CD4-positive, alpha-beta memory T cell (primary cell): ENCODE measurements at places on chromosomes 5 and 9.

GRCh38 chr9:113734826-113735225 is 141.3 kb upstream of the ZNF618 start:
- DNase-seq: no peak

DNA sequence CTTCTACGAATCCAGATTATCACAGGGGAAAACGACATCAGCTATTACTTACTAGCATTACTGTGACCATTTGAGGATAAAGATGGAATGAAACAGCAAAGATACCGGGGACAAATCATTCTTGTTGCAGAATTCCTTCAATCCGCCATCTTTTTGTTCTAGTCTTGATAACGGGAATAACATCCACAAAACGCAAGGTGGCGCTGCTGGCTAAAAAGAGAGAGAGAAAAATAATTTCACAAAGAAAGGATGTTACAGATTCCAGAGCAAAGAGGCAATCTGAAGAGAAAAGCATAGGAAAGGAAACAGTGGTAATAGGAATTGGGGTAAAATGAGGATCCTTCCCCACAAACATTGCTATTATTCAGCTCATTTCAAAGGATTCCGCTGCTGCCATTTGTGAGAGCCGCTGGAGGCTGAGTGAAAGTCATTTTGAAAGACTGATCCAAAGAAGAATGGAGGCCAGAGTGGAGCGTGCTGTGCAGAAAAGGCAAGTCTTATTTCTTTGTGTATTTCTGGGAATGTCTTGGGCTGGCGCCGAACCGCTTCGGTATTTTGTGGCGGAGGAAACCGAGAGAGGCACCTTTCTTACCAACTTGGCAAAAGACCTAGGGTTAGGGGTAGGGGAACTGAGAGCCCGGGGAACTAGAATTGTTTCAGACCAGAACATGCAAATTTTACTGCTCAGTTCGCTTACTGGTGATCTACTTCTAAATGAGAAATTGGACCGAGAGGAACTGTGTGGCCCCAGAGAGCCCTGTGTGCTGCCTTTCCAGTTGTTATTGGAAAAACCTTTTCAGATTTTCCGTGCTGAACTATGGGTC is at the start of gene PCDHB7:
Gene PCDHB7, plus strand, starts transcription at position 264 of the 824 bp plus-strand sequence. Its CDS starts 192 bp downstream, at position 456.
- no peak for DNase-seq

DNA sequence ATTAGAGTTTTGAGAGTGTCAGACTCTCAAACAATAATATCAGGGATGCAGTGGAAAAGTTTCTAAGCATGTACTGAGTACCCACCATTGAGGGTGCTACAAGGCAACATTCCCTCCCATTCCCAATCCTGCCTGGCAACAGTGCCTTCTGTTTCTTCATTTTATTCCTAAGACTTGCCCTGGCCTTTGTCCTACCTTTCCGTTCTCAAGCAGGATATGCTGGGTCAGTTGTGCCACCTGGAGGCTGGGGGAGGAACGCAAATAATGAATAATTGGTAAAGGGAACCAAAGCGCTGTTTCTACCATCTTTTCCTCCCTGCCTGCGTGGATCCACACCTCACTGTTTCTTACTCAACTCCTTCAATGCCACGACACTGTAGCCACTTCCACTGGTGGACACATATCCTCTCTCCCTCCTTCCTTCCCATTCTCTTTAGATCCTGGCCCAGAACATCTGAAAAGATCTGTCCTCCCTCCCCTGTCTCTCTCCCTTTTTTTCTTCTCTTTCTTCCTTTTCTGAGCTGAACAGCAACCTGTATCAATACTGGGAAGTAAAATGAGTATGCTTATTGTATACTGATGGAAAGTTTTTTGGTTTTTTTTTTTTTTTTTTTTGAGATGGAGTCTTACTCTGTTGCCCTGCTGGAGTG is 149.5 kb downstream of the C9orf152 start:
- peak; percentile 48 for DNase-seq

DNA sequence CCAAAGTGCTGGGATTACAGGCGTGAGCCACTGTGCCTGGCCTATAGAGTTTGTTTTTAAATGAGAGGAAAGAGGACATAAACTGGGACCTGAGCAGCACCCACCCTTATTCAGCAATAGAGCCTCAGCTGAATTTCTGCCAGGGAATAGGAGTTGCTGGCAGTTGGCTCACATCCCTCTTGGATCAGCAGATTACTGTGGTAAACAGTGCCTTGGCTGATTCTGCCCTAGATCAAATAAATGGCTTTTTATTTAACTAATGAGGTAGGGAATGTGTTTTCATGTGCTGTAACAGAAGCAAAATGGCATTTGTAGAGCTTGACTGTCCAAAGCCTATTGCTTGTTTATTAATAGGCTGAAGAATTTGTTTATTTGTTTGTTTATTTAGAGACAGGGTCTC is 2.1 kb downstream of the ARHGEF37 start:
- DNase-seq: no peak

DNA sequence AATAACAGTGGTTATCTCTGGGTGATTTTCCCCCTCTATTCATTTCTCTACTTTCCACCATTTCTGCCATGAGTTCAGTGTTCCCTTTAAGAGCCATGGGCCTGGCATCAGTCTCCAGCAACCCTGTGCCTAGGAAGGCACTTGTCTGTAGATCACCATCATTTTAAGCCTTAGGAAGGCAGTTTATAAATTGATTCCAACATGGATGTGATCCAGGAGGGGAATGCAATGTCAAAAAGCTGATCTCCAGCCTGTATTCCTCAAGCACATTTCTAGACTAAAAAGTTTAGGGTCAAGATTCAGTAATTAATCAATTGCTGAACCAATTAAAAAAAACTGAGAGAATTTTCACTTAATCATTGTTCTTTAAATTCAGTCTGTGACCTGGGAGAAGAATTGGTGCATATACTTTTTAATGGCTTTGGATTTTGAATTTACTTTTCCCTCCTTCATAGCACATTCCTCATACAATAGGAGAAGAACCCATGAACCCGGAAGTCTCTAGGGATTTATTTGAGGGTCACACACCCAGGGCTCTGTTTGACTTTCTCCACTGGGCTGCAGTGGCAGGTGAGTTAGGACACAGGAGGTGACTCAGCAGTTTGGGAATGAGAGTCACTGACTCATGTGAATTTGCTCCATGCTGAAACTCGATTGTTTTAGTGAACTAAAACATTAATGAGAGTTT is 6.1 kb upstream of the ERMP1 start:
- no peak for DNase-seq

- no peak for DNase-seq
Observed at GRCh38 chr5:68033961-68034571, 181.5 kb upstream of the PIK3R1 start.

DNA sequence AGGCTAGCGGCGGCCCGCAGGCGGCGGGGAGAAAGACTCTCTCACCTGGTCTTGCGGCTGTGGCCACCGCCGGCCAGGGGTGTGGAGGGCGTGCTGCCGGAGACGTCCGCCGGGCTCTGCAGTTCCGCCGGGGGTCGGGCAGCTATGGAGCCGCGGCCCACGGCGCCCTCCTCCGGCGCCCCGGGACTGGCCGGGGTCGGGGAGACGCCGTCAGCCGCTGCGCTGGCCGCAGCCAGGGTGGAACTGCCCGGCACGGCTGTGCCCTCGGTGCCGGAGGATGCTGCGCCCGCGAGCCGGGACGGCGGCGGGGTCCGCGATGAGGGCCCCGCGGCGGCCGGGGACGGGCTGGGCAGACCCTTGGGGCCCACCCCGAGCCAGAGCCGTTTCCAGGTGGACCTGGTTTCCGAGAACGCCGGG is 253 bp downstream of the SLC12A2 start:
- no peak for DNase-seq

GRCh38 chr9:128550770-128551656 is 1.4 kb upstream of the SPTAN1 start:
- no peak for DNase-seq

- no peak for DNase-seq
Observed at GRCh38 chr5:121752149-121752548, 99.5 kb upstream of the FTMT start.

DNA sequence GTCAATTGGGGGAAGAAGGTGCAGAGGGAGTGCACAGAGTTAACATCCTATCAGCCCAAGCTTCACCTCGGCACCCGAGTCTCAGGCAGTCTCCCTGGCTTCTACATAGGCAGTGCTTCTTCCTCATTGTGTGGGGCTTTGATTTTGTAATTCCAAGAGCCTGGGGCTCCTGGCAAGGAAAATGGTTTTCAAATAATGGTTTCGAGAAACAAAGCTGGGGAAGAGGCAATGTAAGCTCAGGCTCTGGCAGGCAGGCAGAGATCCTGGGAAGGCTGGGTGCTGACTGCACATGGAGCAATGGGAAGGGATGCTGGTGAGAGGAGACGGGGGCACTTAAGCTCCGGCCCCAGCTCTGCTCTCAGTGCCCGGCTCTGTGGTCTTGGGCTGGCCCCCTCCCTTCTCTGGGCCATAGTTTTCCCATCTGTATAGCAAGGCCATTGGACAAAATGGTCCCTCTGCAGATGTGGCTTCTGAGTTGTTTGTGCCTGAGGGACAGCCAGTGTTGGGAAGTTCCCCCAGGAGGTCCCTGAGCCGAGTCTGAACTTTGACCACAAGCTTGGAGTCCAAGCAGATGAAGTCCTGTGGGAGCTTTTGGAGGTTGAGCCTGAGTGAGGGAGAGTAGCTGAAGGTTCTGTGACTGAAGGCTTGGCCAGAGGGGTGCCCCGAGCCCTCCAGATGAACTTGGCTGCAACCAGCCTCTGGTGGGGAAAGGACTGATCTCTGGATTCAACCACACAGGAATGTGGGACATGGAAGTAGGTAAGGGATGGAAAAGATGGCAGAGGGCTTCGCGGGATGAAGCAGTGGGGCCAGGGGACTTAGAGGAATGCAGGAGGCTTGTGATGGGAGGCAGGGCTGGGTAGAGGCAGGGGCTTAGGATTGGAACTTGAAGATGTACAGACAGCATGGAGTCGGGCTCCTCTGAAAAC is 28.5 kb upstream of the IL17B start:
- DNase-seq: no peak

GRCh38 chr9:82920154-82920553 is 142.8 kb downstream of the RASEF start:
- no peak for DNase-seq

DNA sequence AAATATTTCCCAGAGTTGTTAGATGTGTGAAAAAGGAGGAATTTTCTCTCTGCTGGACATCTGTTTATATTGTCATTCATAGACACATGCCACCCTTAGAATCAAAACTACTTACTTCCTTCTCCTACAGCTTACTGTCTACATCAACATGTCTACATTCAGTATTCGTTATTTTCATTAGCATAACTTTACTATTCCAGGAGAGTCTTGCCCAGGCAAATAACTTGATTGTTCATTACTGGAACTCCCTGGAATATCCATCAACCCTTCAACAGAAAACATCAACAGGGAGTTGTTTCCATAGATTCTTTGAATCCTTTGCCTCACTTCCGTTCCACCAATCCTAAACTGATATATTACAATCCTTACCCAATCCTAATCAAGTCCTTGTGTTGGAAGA is 457.5 kb upstream of the ZNF608 start:
- DNase-seq: no peak
